Germinal center (tissue), 1 donor: ENCODE measurements at places on chromosomes 7 and 10.

- peak; percentile 7 for DNase-seq
Observed at GRCh38 chr10:29130190-29130673, 158.6 kb upstream of the LYZL1 start.

- no peak for DNase-seq
Observed at GRCh38 chr7:116776610-116777289, 85.6 kb upstream of the CAPZA2 start.

DNA sequence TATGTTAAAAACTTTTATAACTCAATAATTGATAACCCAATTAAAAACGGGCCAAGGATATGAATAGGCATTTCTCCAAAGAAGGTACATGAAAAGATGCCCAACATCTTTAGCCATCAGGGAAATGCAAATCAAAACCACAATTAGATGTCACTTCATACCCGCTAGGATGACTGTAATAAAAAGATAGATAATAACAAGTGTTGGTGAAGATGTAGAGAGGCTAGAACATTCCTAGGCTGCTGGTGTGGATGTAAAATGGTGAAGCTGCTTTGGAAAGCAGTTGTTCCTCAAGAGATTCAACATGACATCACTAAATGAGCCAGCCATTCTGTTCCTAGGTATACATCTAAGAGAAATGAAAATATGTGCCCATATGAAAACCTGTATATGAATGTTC is 35.6 kb downstream of the CAMK1D start:
- DNase-seq: no peak

DNA sequence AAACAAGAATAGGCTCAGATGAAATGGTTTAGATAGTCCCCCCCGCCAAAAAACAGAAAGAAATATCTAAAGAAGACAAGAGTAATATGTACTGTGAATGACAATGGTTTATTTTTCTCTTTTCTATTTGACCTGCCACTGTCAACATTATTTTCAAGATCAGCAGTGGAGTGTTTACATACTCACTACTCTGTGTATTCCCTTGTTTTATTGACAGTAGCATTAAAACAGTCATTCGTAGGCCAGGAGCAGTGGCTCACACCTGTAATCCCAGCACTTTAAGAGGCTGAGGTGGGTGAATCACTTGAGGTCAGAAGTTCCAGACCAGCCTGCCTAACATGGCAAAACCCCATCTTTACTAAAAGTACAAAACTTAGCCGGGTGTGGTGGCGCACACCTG is 245.3 kb upstream of the SLC26A5 start:
- DNase-seq: no peak

GRCh38 chr10:30432622-30433305 is 1.2 kb upstream of the MAP3K8 start:
- peak; percentile 50 for DNase-seq

DNA sequence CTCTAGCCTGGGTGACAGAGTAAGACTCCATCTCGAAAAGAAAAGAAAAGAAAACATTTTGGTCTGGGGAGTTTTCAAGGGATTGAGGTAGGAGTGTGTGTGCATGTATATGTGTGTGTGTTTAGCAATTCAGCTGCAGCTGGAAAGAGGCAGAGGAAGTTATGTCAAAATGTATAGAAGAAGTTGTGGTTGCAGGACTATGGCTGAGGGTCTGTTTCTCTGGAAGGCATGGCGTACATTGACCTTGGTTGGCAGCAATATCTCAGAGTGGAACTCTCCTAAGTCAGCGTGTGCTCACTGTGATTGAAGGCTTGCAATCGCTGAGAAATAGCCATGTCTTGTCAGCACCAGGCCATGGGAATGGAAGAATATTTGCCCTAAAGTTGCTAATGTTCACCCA is 28.6 kb upstream of the RHBDD2 start:
- DNase-seq: no peak

- peak; percentile 41 for DNase-seq
Observed at GRCh38 chr10:24722676-24723385, 856 bp downstream of the ARHGAP21 start.

GRCh38 chr10:125633517-125633999 is 49.4 kb downstream of the TEX36 start:
- DNase-seq: no peak

GRCh38 chr10:102613785-102614184 is 30.5 kb upstream of the TRIM8 start:
- no peak for DNase-seq

- DNase-seq: no peak
Observed at GRCh38 chr7:464454-465401, 54.9 kb downstream of the PDGFA start.

GRCh38 chr10:100996678-100997359 is 2.8 kb upstream of the LZTS2 start:
- DNase-seq: peak; percentile 73

GRCh38 chr10:119489991-119490326 is 52.6 kb downstream of the RGS10 start:
- DNase-seq: no peak

- no peak for DNase-seq
Observed at GRCh38 chr10:29191674-29192073, 97.2 kb upstream of the LYZL1 start.

GRCh38 chr7:26105236-26105635 is 46.8 kb upstream of the NFE2L3 start:
- DNase-seq: no peak

GRCh38 chr7:127151379-127151778 is 101.4 kb downstream of the GRM8 start:
- no peak for DNase-seq

DNA sequence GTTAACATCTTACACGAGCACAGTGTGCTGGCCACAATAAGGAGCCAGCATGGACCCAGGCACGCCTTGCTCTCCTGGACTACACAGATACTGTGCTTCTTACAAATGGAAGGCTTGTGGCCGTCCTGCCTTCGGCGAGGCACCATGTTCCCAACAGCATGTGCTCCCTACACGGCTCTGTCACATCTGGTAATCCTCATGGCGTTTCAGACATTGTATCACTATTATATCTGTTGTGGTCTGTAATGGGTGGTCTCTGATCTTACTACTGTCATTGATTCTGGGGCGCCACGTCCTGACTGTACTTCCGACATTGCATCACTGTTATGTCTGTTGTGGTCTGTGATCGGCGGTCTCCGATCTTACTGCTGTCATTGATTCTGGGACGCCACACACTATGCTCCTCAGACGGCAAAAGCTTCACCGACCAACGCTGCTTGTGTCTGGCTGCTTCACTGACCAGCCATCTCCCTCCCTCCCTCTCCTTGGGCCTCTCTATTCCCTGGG is 195.4 kb downstream of the MAD1L1 start:
- DNase-seq: no peak

DNA sequence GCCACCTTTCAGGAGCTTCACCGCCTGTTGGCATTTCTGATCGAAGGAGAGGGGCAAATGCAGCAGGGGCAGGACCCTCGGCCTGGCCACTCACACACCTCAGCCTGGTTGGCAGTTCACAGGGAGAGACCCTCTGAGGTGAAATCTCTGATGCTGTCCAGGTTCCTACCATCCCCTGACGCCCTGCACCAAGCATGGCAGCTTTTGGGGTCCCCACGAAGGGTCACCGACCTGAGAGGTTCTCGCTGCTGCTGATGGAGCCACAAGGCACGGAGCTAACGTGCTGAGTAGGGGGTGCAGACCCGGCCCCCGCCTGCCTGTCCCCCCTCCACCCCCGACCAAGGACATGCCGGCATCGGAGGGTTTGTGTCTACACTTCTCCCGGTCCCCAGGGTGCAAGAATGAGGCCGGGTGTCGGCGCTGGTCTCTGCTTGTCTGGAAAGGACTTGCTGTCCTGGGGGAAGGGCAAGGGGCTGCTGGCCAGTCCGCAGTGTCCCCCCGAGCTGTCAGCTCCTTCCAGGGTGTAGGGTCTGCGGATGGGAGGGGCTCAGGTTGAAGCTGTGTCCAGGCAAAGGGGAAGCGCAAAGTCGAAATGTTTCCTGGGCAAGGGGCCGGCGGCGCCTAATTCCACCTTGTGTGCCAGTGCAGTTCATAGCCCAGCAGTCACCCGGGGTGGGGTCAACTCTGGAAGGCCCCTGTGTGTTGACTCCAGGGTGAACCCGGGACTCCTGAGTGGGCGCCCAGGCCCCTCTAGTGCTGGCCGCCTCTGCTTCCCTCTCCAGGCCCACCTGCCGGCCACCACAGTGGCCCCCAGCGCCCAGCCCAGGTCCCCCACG is 132.6 kb downstream of the DNAJB6 start:
- DNase-seq: no peak

GRCh38 chr10:28628184-28628893 is 49.0 kb upstream of the BAMBI start:
- peak; percentile 71 for DNase-seq

DNA sequence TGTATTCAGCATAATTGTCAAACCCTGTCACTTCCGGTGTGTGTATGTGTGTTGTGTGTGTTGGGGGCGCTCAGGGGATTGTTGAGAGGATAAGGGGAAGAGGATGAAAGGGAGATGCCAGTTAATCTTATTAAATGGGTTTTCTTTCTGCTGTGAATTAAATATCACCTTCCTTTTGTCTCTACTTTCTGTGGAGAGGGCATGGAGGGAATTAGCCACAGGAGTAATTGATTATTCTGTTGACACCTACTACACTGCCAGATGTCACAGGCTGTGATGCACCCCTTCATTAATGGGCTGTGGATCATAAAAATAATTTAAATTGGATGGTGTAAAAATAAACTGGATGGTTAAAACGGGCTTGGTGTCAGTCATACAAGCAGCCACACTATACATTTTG is 311.9 kb downstream of the MDFIC start:
- no peak for DNase-seq

GRCh38 chr10:34804306-34804705 is 10.8 kb downstream of the PARD3 start:
- DNase-seq: no peak

- DNase-seq: no peak
Observed at GRCh38 chr7:48102530-48102929, 13.5 kb downstream of the UPP1 start.

DNA sequence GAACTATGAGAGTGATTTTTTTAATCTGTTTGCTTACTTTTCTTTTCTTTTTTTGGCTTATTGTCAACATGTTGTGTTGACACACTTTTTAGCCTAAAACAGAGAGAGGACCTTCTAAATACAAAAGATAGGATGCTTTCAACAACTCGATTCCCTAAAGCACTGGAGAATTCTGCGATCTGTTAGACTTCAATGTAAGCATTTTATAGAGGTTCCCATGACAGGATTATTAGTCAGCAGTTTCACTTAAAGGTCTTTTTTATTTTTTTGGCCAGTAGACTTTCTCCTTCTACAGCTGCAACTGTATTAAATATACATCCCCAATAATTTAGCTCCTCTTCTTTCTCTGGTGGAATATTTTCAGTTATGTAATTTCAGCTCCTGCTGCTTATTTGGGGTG is 12.7 kb upstream of the NRP1 start:
- DNase-seq: no peak

DNA sequence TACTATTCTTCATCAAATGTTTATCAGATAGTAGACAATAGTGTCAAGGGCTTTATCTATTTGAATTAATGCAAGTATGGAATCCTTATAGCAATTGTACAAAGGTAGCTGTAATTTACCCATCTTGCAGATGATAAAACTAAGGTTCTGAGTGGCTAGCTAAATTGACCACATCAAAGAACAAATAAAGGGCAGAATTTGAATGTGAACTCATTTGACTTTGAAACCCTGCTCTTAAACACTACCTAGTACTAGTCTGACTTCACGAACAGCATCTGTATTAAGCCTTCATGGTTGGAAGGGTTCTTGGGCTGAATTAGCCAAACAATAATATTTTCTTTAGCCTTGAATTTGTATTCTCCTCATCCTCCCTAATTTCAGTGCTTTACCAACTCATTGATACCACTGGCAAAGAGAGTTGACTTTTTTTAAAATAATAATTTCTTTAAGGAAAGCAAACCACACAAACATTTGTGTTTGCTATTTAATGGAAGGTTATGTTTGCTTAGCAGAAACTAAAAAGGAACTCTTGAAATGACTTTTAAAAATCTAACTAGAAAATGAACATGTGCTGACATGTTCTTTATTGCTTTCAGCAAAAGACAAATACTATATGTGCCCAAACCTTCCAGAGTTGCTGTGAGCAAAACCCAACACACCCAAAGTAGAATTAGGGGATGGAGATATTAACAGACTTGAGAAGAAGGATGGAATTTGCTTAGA is 322.6 kb downstream of the RNLS start:
- no peak for DNase-seq

- DNase-seq: no peak
Observed at GRCh38 chr10:3401491-3401938, 228.9 kb upstream of the PITRM1 start.

- no peak for DNase-seq
Observed at GRCh38 chr7:55177589-55178261, 158.9 kb downstream of the EGFR start.

- DNase-seq: no peak
Observed at GRCh38 chr10:35797187-35797586, 155.1 kb upstream of the FZD8 start.

- DNase-seq: no peak
Observed at GRCh38 chr10:78116361-78116760, 82.7 kb downstream of the RPS24 start.

GRCh38 chr10:58996063-58996462 is 180.4 kb upstream of the PHYHIPL start:
- DNase-seq: no peak

DNA sequence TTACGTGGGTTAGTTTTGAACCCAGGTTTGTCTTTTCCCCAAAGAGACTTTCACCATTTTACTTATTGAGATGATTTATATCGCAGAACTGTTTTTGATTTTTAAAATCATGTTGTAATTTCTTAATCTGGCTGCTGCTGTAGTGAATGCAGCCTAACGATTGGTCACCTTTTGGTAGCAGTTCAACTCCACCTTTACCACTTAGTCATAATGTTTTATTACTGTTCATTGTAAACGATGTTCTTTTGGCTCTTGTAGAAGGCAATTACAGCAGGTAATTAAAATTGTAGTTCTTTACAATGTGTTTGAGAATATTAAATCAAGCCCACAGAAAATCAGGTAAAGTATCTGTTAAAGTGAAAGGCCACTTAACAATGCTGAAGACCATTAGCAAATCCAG is 531.1 kb downstream of the SDK1 start:
- no peak for DNase-seq

DNA sequence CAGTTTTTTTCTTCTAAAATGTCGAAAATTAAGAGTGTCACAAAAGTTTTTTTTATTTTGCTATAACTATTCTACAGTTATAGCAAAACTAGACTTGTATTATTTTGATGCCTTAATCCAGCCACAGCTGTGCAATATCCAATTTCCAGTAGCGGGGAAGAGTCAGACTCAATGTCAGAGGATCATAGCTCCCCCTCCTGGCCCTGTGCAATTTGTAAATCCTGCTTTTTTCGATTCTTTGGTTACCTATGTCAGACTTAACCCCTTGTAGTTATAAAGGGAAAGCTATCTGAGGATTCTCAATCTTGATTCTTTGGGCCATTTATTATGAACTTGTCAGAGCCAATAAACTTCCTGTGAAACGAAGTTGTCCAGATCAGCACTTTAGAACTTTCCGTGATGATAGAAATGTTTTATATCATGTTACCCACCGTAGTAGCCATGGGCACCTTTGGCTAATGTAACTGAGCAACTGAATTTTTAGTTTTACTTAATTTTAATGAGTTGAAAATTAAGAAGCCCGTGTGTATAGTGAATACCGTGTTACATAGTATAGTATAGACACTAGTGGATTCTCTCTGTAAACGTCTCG is 87.7 kb upstream of the PRKCQ start:
- no peak for DNase-seq
